ENCODE measurements at places on chromosomes 6 and 20. TPM values are rescaled to one million over a fixed set of nuclear protein-coding genes. Genes with fewer than 3 reads are reported as not detected.

The MYH7B gene
- total RNA-seq, result 0.48 TPM

The EYA4 gene
- not detected for total RNA-seq

The DUSP15 gene
- not detected for total RNA-seq

- H3K4me1 ChIP-seq, result no peaks in the 10 kb centered on the region
- H3K27me3 ChIP-seq, result no peaks in the 10 kb centered on the region
- H3K36me3 ChIP-seq, result no peaks in the 10 kb centered on the region
- H3K4me3 ChIP-seq, result no peak overlapping the region
Observed at GRCh38 chr6:138349891-138350290, 27.8 kb upstream of the SMIM28 start.

The PHF3 gene
- total RNA-seq, result 44.3 TPM

DNA sequence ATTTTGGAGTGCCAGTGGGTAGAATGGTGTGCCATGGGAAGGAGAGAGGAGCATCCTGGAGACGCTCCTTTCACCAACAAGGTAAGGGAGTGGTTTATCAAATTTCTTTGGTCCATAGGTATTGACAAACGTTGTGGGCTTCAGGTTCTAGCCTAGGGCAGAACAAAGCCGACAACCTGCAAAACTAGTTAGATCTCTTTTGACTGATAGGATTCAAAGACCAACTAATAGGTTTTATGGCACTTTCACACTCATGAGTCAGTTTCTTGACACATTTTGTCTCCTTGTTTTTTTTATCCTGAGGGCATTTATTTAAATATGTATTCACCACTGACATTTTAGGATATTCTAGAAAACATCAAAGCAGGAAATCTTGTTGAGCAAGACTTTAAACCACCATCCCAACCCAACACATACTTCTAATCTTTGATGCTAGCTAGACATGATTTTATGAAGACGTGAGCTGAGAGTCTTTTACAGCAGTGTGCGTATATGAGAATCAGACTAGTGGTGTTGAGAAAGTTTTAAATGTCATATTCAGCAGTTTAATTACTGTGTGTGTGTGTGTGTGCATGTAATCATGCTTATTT lies 370.4 kb upstream of the HSF2 start:
- no peak overlapping the region for H3K4me3 ChIP-seq
- no peak overlapping the region for H3K27ac ChIP-seq
- no peaks in the 10 kb centered on the region for H3K36me3 ChIP-seq
- DNase-seq, result no peak

- H3K4me1 ChIP-seq, result no peaks in the 10 kb centered on the region
- no peaks in the 10 kb centered on the region for H3K27me3 ChIP-seq
- no peaks in the 10 kb centered on the region for H3K36me3 ChIP-seq
- no peak overlapping the region for H3K27ac ChIP-seq
- no peak for DNase-seq
- no peak overlapping the region for H3K4me3 ChIP-seq
Observed at GRCh38 chr20:43530321-43531090, 23.0 kb downstream of the L3MBTL1 start.
